ENCODE measurements at places on chromosomes 1 and 21.

DNA sequence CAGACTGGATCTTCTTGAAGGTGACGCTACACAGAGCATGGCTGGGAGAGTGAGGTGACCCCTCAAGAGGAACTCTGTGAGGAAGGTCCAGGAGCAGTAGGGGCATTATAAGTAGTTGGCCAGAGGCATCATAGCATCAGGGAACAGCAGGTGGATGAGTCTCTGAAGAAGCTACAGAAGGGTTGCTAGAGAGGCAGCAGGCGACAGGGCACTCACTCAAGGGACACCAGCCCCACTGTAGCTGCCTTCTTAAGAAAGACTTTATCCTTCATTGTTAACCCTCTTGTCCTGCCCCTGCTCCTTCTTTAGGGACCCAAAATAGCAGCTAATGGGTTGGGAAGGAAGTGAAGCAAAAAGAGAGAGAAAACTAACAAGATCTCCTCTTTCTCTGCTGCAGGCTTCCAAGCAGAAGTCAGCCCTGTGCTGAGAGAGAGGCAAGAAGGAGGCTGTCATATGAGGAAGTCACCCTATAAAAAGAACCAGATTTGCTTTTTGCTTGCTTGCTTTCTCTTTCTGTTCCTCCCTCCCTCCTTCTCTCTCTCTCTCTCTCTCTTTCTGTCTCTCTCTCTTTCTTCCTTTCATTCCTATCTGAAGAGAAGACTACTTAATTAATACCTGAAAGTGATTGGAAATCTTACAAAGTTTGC is 7.7 kb upstream of the CD5L start:
- DNase-seq = no peak

DNA sequence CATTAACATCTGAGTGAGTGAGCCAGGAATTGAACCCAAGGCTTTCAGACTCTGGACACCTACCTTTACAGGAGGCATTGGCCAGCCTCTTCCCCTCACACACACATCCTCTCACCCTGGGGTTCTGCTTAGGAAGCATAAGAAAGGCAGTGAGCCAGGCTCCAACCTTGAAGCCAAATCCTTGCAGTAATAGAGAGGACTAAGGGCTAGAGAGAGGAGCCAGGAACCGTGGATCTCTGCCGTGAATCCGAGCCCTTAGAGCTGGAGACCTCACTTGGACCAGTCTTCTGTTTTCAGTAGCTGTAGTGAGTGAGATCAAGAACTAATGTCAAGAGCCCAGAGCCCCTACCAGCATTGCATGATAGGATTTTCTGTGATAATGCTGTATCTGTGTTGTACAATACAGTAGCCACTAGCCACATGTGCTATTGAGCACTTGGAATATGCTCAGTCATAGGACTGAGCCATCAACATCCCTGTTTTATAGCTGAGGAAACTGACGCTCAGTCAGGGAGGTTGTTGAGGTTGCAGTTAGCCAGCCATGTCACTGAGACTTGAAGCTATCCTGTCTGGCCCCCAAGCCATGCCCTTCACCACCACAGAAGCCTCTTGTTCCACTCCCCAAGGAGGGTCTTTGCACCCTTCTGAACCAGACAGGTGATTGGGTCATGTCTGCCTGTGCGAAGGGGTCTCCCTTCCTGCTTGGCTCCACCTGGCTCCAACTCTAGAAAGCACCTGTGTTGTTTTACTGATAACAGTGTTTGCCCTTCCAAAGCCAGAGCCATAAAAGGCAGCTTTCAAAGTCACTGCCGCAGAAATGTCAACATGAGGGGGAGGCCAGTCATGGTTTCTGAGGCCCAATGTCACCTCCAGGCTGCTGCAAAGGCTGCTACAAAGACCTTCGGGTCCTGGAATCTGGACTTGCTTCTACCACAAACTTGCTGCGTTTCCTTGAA is 101.1 kb upstream of the JUN start:
- no peak for DNase-seq

- peak; percentile 23 for DNase-seq
Measured at GRCh38 chr1:160460683-160461287, 60.4 kb downstream of the VANGL2 start.

DNA sequence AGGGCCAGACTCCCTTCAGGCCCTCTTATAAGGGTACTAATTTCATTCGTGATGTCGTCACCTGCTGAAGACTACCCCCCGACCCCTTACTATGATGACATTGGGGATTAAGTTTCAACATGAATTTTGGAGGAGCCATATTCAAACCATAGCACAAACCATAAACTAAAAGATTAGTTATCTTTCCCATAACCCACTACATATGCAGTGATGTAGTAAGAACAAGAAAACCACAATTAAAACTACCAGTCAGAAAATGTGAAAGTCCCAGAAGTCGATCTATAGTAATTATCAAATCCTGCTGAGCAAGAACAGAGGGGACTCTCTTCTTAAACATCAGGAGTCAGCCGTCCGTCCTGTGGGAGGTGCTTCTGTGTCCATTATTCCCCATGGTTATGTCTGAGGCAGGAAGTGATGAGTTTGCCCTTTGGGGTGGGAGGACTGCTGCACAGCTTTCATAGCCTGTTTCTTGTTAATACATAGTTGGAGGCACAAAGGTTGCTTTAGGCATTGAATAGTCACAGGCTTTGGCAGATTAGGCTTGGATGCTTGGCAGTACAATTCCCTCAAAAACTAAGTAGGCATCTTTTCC is 35.9 kb upstream of the PTGFRN start:
- no peak for DNase-seq

DNA sequence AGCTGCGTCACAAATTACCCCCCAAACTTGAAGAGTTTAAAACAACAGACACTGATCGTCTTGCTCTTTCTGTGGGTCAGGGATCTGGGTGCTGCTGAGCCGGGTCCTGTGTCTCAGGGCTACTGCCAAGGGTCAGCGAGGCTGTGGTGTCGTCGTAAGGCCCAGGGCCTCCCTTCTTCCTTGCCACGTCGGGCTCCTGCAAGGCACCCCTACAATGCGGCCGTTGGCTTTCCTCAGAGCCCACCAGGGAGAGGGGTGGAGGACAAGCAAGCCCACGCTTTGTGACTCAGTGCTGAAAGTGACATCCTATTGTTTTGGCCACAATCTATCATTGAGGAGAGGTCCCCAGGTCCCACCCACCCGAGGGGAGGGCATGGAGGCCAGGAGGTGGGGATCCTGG is 7.7 kb upstream of the FBLIM1 start:
- DNase-seq = no peak

GRCh38 chr1:236416165-236416564 is 22.1 kb downstream of the EDARADD start:
- DNase-seq = no peak

DNA sequence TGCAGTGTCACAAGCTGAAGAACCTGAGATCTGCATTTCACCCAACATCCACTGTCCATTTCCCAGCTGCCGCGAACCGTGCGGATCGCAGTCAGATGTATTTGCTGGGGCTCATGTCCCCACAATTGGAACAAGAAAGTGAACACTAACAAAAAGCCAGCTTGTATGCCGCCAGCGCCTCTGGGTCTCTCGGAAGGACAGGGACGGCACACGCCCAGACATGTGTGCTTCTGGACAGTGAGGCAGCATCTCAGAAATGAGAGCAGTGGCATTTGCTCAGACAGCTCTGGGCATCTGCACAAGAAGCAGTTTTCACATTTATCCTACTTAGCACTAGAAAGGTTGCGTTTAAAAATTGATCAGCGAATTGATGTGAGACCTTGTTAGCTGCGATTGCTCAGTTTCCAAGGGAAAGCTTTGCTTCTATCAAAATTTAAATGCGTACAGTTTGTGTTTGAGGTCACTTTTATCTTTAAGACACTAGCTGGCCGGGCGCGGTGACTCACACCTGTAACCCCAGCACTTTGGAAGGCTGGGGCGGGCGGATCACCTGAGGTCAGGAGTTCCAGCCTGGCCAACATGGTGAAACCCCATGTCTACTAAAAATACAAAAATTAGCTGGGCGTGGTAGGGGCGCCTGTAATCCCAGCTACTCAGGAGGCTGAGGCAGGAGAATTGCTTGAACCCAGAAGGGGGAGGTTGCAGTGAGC is 28.7 kb downstream of the KCNAB2 start:
- no peak for DNase-seq

- no peak for DNase-seq
Measured at GRCh38 chr1:165747632-165748447, 20.8 kb downstream of the TMCO1 start.

- no peak for DNase-seq
Measured at GRCh38 chr1:183270541-183271141, 84.6 kb downstream of the LAMC2 start.

DNA sequence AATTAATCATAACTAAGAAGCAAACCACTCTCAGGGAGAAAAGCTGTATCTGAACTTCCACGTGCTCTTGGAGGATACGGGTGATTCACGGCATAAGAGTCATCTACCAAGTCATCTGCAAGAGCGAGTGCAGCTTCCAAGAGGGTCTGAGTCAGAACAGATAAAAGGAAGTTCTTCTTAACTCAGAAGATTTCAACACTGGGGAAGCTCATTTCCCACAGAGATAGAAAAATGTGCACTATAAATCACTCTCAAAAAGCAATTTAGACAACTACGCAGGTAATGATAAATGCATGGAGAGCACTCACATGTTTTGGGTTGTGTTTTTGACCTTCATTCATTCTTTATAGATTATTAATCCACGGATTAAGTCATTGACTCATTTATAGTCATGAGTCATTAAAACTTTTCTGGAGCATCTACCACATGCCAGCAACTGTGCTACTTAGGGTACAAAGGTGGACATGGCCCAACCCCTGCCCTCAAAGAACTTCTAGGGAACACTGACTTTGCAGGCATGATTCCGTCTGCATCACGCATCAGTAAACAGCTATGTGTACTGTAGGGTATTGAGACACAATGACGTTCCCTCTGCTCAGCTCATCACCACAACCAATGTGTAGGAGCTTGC is 20.8 kb downstream of the KCNJ15 start:
- no peak for DNase-seq

DNA sequence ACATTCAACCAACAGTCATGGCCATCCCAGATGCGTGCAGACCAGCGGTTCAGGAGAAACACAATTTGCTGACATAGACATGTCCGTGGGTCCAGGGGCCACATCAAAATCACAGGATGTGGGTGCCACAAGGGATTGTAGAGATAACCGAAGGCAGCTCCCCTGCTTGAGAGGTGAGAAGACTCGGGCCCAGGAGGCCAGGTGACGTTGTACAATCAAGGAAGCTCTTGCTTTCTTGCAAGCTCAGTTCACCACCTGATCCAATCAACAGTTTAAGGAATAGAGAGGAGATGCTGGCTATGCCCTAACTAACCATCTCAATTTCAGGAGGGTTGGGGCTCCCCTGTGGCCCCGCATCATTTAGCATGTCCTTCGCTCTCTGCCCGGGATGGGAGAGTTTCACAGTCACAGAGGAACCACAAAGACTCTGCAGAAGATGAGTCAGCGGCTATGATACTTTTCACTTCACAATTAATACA is 19.5 kb downstream of the UBASH3A start:
- DNase-seq = peak; percentile 44

DNA sequence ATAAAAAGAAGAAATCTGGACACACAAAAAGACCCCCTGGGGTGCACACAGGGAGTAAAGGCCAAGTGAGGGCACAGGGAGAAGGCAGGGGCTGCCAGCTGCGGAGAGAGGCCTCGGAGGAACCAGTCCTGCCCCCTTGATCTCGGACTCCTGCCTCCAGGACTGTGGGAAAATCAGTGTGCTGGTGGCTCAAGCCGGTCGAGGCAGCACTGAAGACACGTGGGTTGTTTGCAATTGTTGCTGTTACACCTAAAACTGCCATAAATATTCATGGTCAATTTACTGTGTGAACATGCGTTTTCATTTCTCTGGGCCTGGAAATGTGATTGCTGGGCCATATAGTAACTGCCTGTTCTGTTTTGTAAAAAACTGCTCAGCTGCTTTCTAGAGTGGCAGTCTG is 18.5 kb downstream of the IBA57 start:
- no peak for DNase-seq

GRCh38 chr1:151993734-151994496 is at the start of gene S100A10:
Gene S100A10 (minus strand): TSS chr1:151993859. CDS start chr1:151986230, 7,629 bp downstream.
- peak; percentile 78 for DNase-seq

GRCh38 chr1:226674892-226675714 is 64.0 kb downstream of the ITPKB start:
- DNase-seq = peak; percentile 74

DNA sequence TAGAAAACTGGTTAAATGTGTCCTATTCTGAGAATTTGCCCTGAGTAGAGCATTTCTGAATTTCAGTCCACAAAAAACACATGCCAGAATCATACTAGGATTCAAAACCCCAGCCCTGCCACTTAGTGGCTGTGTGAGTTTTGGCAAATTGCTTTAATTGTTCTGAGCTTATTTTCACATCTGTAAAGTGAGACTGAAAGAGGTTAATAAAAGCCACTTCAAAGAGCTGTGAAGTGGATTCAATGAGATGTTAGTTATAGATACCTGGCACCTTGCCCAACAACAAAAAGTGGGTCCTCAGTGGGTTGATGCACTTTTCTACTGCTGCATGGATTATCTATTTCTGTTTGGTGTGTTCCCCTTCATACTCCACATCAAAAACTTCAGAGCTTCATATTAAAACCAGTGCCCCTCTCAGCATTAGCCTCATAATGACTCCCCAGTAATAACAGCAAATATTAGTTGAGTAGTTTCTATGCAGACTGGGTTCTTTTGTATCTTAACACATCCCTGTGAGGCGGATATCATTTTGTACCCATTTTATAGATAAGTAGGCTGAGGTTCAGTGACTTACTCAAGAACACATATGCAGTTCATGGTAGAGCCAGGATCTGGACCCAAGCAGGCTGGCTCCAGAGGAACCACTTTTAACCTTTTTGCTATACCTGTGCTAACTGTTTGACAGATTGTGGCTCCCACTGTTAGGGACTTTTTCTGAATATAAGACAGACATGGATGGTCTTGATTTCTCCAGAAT is 14.2 kb upstream of the ADORA3 start:
- DNase-seq = no peak

DNA sequence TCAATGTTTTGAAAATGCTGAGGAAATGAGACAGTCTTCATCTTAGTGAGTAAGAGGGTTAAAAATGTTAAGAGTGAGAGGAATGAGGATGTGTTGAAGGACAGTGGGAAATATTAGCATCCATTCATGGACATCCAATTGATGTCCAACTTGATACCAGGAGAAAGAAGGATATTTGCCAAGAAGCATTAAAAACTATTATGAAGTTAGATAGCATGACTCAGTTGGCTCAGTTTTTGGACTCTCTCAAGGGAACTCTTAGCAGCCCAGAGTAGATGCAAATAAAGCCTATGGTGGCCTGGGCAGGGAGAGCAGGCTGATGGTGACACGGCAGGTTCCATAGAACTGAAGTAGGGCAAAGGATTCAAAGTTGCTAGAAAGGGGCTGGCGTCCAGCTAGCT is 171.0 kb downstream of the ZZZ3 start:
- no peak for DNase-seq

DNA sequence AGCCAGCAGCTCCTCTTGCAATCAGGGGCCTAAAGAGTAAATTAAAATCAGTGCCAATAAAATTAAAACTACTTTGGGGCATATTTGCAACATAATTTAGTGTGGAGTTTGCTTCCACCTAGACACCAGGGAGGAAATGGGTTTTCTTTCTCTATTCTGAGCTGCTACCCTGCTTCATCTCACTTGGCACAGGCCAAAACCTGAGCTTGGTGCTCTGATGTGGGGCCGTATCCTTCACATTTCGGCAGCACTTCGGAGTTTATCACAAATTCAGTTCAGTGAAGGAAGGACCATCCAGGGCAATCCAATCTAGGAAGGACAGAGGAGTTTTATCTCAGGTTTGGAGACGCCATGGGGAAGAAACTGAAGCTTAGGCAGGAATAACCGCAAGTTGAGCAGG is 123.6 kb upstream of the SPATA6 start:
- DNase-seq = no peak
